ENCODE measurements at places on chromosomes 5 and 9.

GRCh38 chr9:23492126-23493002 lies 333.7 kb downstream of the ELAVL2 start:
- no peak for DNase-seq

DNA sequence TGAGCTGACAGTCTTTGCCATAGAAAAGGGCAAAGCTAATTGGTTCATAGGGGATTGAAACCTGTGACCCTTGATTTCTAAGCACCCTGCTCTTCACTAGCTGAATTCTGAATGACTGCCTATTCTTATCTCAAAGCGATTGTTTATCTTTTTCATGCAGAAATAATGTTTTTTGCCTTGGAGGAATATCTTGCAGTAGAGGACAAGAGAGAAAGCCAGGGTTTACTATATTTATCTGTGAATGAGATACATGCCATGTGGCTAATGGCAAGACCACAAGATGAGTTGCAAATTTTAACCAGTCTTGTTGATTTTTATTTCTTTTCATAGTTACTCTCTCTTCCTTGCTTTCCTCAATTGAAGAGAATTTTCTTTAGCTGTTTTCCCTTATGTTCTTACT lies 185.0 kb downstream of the CNTLN start:
- DNase-seq, result no peak

GRCh38 chr9:120755044-120755443 lies 38.2 kb downstream of the FBXW2 start:
- DNase-seq, result no peak

DNA sequence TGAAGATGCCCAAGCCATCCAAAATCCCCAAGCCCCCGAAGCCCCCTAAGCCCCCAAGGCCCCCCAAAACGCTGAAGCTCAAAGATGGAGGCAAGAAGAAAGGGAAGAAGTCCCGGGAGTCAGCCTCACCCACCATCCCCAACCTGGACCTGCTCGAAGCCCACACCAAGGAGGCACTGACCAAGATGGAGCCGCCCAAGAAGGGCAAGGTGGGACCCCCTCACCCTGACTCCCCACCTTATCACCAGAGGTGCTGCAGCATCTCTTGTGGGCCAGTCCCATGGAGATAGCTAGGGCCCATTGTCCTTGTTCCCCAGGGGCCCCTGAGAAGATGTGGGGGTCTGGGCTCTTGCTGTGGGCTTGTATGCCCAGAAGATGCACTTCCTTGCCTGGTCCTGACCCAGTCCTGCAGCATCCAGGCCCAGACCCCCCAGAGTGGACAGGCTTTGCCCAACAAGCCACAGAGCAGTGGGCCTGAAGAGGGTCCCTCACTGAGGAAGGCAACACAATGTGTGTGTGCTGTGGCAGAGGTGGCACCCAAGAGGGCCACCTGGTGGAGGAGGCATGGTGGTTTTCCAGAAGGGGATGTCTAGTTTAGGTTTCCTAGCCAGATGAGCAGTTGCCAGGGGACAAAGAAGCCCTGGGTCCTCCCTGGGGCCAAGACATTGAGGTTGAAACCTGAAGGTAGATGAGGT lies 84.1 kb downstream of the PHF2 start:
- DNase-seq, result no peak

DNA sequence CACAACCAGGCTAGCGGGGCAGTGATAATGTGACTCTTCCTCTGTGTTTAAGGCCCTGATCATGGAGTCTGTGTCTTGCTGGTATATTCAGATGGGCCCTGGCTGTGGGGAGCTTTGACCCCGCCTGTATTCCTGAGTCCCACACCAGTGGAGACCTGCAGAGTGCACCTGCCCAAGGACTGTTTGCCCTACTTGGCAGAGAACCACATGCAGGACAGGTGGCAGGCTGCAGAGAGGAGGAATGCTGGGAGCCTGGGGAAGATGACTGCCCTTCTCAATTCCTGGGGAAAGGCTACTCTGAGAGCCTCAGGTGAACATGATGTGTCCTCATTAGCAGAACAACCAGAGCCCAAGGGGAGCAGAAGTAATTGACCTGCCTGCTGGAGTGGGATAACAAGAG lies 36.2 kb downstream of the IARS1 start:
- DNase-seq, result no peak

- no peak for DNase-seq
Measured at GRCh38 chr9:21634951-21635350, 152.8 kb upstream of the IFNE start.

DNA sequence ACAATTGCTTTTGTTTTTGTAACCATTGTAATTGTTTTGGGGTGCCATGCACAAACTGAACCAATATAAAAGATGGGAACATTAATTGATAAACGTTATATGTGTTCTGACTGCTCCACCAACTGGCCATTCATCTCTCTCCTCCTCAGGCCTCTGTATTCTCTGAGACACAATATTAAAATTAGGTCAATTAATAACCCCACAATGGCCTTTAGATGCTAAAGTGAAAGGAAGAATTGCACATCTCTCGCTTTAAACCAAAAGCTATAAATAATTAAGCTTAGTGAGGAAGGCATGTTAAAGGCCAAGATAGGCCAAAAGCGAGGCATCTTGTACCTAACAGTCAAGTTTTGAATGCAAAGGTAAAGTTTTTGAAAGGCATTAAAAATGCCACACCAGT lies 448.4 kb upstream of the ITGA1 start:
- DNase-seq, result no peak

DNA sequence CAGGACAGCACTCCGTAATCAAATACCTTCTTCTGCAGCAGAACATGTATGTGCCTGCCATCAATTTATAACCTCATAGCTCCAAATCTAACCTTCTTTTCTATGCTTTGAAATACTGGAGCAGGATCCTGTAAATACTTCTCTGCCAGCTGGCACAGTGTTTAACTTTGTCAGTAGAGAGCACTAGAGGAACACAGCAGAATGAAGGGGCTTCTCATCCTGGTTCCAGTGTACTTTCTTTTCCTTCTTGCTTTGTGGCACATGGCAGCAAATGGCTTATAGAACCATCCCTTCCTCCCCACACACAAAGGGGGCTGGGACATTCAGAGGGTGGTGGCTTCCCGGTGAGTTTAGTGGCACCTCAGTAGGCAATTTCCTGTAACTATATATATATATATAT lies 3.8 kb upstream of the FBXW11 start:
- no peak for DNase-seq

GRCh38 chr9:87687207-87687606 lies 38.7 kb upstream of the CTSL start:
- no peak for DNase-seq

DNA sequence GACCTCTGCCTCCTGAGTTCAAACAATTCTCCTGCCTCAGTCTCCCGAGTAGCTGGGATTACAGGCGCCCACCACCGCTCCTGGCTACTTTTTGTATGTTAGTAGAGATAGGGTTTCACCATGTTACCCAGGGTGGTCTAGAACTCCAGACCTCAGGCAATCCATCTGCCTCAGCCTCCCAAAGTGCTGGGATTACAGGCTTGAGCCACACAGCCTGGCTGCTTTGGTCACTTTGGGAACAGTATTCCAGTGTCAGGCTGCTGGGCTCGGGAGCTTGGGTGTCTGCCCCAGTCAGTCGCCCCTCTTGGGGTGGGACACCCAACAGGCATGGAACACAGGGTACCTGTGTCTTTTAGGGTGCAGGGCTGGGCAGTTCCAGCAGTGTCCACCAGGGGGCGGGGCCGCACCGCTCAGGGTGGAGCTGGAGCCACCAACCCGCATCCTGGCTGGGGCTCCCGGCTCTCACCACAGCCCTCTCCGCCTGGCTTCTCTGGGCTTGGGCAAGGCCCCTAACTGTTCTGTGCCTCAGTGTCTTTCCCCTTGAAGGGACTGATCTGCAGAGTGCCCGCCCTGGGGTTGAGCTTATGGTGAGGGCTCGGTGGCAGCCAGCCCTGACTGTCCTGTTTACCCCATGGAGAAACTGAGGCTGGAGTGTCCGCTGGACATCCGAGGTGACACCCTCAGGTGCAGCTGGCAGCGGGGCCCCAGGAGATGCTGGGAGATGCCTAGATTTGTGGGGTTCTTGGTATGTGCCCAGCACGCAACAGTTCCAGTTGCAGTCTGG lies 6.4 kb upstream of the RNU6ATAC start:
- DNase-seq, result no peak

GRCh38 chr9:77472646-77473045 lies 175.5 kb downstream of the GNA14 start:
- no peak for DNase-seq

DNA sequence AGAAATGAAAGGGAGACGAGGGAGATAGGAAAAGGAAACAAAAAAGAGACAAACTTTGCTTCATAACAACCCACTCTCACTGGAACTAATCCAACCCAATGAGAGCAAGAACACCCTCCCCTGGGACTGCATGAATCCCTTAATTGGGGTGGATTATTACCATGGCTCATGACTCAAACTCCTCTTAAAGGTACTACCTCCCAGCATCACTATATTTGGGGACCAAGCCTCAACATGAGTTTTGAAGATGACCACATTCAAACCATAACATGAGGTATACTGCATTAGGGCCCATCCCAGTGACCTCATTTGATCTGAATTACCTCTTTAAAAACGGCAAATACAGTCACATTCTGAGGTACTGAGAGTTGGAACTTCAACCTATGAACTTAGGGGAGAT lies 8.0 kb downstream of the MTAP start:
- DNase-seq, result no peak

GRCh38 chr9:33737811-33738606 lies 57.4 kb upstream of the PRSS3 start:
- DNase-seq, result no peak

- DNase-seq, result no peak
Measured at GRCh38 chr5:170751631-170752030, 31.9 kb upstream of the GABRP start.

DNA sequence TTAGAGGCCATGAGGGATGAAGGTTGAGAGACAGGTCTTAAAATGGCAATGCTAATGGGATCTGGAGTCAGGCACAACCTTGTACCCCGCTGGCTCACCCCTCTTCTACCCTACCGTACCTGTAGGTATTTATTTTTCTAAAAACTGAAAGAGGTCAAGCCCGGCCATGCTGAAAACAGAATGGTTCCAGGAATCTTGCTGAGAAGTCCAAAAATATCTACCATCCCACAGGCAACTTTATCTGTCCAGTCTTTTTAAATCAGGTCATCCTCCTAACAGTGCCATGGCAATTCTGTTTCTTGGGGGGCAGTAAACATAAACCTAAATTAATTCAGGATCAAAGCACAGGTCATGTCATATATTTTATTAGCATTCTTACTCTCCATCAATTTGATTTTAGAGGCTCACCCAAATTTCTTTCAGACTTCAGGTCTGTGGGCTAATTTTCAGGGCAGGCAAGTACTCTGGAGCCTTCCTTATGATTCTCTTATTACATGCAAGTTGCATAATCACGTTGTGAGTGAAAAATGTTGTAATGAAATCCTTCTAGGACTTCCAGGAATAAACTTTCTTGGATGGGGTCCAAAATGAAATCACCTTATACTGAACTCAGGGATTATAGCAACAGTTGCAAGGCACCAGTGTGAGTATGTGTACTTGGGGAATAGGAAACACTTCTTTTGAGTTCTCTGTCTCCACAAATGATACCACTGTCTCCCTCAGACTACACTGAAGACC lies 102.7 kb upstream of the NREP start:
- no peak for DNase-seq

DNA sequence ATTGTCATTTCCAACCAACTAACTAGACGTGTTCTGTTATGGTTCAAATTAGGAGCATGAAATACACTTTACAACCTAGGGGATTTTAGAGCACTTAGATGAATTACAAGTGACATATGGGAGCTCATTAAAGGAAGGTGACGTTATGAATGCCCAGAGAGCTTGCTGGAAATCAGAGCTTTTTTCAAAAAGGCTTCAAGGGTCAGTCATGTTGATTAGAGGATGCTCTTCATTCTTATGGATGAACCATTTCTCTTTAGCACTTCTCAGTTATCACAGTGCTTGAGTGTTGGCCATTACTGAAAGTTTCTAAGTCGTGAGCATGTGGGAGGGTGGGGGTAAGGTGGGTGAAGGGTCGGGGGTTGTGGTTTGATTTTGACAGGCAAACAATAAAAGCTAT lies 1245.5 kb upstream of the DMAC1 start:
- no peak for DNase-seq

DNA sequence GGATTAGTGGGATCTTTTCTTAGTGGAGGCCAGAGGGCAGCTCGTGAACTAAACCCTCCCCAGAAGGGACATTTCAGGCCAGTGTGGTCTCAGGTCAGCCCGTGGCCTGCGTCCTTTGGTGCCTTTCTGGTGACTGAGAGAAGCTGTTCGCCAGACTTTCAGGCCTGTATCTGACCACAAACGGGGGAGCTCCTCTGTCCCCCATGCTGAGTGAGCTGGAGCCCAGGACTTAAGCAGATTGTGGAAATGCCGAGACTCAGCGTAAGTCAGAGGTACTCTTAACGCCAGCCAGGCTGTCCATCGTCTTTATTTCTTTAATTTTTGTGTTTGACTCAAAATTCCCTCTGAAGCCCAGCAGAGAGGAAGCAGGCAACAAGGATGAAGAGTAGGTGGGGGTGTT lies 54.8 kb upstream of the NCS1 start:
- DNase-seq, result no peak

DNA sequence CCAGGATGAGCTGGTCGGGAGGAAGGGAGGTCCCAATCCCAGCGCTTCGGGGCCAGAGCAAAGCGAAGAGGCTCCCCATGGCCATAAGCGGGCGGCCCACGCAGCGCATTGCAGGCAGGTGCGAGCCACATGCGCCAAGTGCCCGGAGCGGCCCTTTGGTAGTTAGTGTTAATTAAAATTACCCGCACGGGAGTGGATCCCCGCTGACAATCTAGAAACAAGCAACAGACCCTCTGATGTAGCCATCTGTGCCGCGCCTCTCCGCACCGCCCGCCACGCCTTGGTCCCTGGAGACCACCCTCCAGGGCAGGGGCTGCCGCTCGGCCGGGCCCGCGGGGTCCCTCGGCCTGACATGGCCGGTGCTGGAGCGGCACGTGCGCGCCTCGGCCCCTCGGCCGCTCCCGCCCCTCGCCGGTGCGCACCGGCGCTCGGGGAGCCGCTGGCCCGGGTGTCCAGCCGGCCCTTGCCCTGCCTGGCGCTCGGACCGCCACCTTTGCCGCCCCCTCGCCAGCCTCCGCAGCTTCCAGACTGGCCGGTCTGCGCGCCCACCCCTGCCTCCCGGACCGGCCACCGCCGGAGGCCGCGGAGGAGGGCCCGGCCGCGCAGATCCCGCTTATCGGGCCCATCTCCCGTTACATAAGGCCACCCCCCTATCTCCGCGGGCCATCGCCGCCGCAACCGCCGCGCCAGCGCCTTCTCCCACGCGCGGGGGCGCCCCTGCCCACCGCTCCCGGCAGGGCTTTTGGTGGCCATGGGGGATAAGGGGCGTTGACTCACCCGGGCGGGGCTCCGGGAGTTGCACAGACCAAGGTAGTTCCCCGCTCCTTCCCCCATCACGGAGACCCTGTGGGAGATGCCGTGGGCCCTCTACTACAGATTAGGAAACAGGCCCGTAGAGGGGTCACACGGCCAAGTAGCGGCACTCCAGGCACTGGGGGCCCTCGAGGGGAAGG lies 1.9 kb upstream of the IL13 start:
- no peak for DNase-seq

- no peak for DNase-seq
Measured at GRCh38 chr9:38662763-38663593, 42.6 kb upstream of the ANKRD18A start.

GRCh38 chr9:116232424-116233159 lies 79.0 kb downstream of the PAPPA start:
- no peak for DNase-seq

Measured in activated T-helper 1 cell treated with anti-CD3 and anti-CD28 coated beads, Interleukin-12 subunit alpha, Interleukin-12 subunit beta, Interleukin-2, Interleukin-4 antibody, amounts not matched to agents 30 ng/mL and 10 ng/mL and 1 ng/mL, durations not matched to agents 14 hours and 24 hours and 36 hours (primary cell).